ENCODE measurements at places on chromosomes 6 and 20.

DNA sequence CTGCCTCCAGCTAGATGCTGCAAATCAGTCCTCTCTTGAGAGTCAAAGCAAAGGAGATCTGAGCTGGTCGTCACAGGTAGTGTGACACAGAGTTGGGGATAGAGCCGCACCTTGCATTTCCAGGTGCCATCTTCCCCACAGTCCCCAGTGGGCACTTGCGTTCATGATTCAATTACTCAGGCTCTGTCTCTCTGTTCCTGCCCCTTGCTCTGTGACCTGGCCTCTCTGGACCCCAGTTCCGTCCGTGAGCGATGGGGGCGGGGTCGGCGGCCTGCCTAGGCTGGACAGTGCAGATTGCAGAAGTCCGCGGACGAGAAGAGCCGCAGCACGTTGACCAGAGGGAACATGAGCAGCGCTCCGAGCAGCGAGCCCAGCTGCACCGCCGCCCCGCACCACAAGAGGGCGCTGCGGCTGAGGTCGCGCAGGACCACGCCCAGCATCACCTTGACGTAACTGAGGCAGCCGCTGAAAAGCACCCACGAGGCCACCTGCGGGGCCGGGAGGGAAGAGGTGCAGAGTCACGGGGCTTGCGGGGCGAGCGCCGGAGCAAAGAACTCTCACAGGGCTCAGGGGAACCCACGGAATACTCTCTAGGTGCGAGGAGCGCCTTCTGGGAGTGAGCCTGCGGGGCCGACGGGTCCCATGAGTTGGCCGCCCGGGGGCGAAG, 7.4 kb downstream of the SLC52A3 start:
- no peak for DNase-seq
- H3K4me1 ChIP-seq, result no peaks in the 10 kb centered on the region
- no peaks in the 10 kb centered on the region for H3K36me3 ChIP-seq
- H3K27ac ChIP-seq, result no peak overlapping the region
- no peaks in the 10 kb centered on the region for H3K27me3 ChIP-seq

GRCh38 chr6:159759645-159760044, 2.2 kb upstream of the ACAT2 start:
- H3K4me3 ChIP-seq, result no peak overlapping the region
- peaks cover 14% of the 10 kb centered on the region for H3K4me1 ChIP-seq
- DNase-seq, result no peak
- no peak overlapping the region for H3K27ac ChIP-seq
- H3K36me3 ChIP-seq, result peaks cover 16% of the 10 kb centered on the region
- no peaks in the 10 kb centered on the region for H3K27me3 ChIP-seq

DNA sequence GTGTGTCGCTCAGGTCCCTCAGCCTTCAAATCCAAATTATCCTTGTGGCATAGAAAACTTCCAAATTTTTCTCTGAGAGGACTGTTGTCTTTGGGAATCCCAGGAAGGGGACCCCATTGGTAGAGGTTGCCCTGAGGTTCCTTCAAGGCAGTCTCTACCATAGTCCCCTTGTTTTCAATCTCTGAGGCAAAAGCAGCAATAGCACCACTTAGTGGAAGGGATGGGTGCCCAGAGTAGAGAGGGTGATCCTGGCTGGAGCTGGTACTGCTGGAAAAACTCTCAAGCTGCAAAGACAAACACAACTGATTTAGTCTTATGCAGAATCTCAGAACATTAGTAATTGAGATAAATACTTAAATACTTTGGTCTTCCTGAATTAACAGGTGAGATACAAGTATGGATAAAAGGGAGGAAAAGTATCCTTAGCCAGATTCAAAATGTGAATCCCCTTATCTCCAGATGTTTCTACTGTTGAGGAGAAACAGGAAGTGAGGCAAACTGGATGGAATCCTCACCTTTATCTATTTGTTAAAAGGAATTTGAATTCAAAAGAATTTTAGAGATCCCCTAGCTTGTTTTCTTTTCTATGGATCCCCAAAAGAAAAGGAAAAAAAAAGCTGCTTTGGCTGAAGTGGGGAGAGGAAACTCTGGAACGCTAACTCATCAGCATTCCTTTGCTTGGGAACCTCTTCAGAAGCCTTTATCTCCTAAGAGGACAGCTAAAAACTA, 13.4 kb downstream of the ZNF318 start:
- H3K4me3 ChIP-seq, result no peak overlapping the region
- H3K4me1 ChIP-seq, result no peaks in the 10 kb centered on the region
- no peaks in the 10 kb centered on the region for H3K27me3 ChIP-seq
- H3K36me3 ChIP-seq, result peaks cover 56% of the 10 kb centered on the region
- no peak overlapping the region for H3K27ac ChIP-seq

- no peak overlapping the region for H3K27ac ChIP-seq
- H3K36me3 ChIP-seq, result no peaks in the 10 kb centered on the region
- H3K4me3 ChIP-seq, result peak overlapping the region; percentile 69
- DNase-seq, result no peak
- H3K27me3 ChIP-seq, result no peaks in the 10 kb centered on the region
- no peaks in the 10 kb centered on the region for H3K4me1 ChIP-seq
These were observed 35.9 kb upstream of the HLA-G start for GRCh38 chr6:29791786-29792122.

- no peak overlapping the region for H3K4me3 ChIP-seq
- DNase-seq, result no peak
- H3K27me3 ChIP-seq, result no peaks in the 10 kb centered on the region
- H3K27ac ChIP-seq, result no peak overlapping the region
These were observed 198.5 kb downstream of the SOD2 start for GRCh38 chr6:159494586-159494972.

- H3K27ac ChIP-seq, result no peak overlapping the region
- no peak for DNase-seq
- H3K4me1 ChIP-seq, result peaks cover 2% of the 10 kb centered on the region
These were observed 33.8 kb upstream of the ZFAND3 start for GRCh38 chr6:37785663-37786270.

DNA sequence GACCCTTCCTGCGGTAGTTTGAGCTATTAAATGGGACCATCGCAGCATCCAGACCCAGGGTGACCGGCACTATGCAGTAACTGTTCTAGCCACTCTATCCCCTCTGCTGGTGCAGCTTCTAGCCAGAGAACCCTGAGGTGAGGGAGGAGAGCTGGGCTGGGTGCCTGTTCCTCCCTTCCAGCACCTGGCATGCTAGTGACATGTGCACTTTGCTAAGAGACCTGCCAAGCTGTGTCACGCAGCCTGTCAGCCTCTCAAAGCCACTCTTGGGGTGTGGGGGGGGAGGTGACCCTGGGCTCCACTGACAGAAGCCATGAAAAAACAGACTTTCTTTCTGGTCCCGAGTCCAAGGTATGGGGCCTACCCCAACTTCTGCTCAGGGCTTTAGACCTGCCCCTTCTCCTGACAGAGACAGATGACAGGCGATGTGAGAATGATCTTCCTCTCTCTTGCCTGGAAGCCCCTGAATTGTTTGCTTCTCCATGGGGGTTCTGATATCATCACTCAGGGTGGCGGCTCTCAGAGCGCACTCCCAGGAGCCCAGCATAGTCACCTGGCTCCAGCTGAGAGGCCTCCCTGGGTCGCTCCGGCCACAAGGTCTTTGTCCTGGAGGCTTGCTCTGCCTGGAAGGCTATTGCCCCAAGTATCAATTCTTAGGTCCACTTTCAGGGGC, 47.2 kb upstream of the MLN start:
- H3K36me3 ChIP-seq, result no peaks in the 10 kb centered on the region
- no peak for DNase-seq
- H3K27ac ChIP-seq, result no peak overlapping the region
- no peaks in the 10 kb centered on the region for H3K27me3 ChIP-seq
- no peak overlapping the region for H3K4me3 ChIP-seq
